Nucleus accumbens (tissue), 56 donors: ENCODE measurements at places on chromosomes 1 and 21.

- DNase-seq, result no peak
Observed at GRCh38 chr1:162233066-162233465, 143.6 kb downstream of the SPATA46 start.

DNA sequence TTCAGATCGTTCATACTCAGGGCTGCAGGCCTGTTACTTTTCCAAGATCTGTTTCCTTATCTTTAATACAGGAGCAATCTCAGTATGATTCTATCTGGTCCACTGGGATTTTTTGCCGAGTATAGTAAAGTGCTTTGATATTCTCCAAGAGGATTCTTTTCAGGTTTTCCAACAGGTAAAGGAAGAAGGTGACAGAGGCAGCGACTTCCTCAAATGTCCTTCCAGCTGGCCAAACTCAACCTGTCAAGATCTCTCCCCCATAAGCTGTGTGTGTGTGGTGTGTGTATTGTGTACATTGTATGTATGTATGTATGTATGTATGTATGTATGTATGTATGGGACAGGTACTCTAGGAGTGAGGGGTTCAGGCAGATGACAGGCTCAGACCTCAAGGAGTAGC is 1.1 kb downstream of the AKR1A1 start:
- DNase-seq, result no peak

DNA sequence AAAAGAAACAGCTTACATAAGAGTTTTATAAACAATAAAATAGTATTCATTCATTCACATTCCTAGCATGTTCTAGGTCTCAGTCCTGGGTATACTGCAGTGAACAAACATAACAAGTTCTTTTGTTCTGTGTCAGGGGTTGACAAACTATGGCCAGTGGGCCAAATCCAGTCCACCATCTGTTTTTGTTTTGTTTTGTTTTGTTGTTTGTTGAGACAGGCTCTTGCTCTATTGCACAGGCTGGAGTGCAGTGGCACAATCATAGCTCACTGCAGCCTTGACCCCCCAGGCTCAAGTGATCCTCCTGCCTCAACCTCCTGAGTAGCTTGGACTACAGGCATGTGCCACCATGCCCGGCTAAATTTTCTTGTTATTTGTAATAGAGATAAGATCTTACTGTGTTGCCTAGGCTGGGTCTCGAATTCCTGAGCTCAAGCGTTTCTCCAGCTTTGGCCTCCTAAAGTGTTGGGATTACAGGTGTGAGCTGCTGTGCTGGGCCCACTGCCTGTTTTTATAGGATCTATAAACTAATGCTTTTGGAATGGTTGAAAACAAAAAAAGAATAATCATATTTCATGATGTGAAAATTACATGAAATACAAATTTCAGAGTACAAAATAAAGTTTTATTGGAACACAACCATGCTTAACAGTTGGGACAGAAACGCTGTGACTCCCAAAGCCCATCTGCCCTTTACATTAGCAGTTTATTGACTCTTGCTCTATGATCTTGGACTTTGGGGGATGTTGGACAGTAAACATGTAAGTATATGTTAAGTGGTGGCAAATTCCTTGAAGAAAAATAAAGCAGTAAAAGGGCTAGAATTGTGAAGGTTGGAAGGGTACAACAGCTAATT is 17.9 kb downstream of the CAPZA1 start:
- no peak for DNase-seq

- no peak for DNase-seq
Observed at GRCh38 chr21:45524756-45525152, 17.5 kb downstream of the SLC19A1 start.

DNA sequence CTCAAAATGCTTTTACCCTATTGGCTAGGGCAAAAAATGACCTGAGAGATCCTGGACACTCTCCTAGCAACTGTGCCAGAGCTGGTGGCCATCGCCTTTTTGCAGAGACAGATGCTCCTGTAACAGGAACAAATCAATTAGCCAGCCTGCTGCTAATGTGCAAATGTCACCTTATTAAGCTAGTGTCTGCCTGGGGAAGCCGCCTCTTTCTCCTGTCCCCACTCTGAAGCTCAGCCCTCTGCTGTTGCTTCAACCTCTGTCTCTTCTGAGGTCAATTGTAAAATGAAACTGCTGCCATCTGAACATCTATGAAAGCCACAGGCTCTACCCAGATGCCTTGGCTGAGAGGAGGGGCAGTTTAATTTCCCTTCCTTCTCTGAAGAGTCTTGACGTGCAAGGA is 85.5 kb upstream of the CACNA1E start:
- no peak for DNase-seq

GRCh38 chr1:208029381-208030287 is 118.7 kb upstream of the CD34 start:
- DNase-seq, result no peak

DNA sequence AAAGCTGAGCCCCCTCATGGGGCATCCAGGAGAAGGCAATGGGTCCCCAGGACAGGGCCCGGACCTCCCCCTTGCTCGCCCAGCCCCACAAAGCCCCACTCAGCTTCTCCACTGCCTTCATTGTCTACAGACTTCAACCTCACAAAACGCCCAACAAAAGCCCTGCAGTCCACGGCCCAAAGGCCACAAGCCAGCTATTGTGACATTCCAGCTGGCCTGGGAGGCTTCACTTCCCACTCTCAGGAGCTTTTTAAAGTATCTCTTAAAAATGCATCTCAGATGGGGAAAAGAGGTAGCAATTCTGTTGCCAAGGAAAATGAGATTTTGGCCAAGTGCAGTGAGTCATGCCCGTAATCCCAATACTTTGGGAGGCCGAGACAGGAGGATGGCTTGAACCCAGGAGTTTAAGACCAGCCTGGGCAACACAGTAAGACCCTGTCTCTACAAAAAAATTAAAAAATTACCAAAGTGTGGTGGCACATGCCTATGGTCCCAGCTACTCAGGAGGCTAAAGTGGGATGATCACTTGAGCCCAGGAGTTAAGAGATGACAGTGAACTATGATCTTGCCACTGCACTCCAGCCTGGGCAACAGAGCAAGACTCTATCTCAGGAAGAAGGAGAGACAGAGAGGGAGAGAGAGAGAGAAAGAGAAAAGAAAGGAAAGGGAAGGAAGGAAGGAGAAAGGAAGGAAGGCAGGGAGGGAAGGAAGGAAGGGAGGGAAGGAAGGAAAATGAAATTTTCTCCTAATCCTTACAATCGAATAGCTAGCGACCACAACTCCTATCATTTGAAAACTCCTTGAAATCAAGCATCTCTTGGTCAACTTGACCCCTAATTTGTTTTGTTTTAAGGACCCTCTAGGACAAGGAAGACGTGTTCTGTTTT is 31.4 kb upstream of the TARDBP start:
- peak; percentile 62 for DNase-seq

GRCh38 chr1:243244432-243244841 is 10.6 kb downstream of the CEP170 start:
- no peak for DNase-seq

GRCh38 chr21:33230545-33231324 is 997 bp downstream of the IFNAR2 start:
- DNase-seq, result peak; percentile 65

DNA sequence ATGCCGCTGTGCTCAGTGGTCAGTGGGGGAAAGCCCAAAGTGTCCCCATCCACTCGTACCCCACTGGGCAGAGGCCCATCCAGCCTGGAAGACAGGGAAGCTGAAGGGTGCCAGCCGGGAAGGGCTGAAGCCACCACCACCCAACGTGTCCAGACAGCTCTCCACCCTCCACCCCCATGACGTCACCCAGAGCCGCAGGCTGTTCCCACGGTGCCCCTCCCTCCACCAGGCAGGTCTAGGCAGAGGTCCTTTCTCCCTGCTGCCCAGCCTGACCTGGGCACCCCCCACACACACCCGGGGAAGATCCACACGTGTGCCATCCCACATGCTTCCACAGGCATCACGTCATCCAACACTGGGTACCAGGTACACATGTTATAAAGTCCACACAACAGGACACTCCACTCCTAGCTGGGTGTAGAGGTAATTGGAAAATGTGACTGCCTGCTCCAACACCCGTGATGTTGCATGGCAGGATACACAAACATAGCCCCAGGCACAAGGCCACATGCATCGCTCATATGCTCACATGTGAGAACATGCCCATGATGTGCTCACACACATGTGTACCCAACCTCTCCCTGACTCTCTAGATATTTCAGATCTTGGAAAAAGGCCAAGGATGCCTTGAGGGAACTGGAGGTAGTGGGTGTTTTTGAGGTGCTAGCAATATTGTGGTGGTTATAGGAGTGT is 5.1 kb upstream of the ARHGAP30 start:
- DNase-seq, result no peak

GRCh38 chr1:18951416-18951815 is 5.1 kb downstream of the IFFO2 start:
- no peak for DNase-seq

GRCh38 chr1:156935505-156936128 is 15.2 kb downstream of the LRRC71 start:
- DNase-seq, result no peak

DNA sequence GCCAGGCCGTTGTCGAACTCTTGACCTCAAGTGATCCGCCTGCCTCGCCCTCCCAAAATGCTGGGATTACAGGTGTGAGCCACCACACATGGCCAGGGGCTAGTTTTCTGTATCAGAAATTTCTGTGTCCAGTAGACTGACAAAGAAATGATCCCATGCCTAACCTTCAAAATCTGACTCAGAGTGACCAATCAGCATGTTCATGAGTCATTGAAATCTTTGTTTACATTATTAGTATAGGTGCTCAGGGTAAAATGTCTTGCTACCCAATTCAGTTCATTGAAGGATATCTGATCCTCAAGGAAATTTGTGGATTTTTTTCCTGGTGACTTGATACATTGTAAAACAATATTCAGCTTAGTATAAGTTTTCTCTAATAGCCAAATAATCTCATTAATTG is 11.0 kb upstream of the LDLRAD2 start:
- DNase-seq, result no peak

DNA sequence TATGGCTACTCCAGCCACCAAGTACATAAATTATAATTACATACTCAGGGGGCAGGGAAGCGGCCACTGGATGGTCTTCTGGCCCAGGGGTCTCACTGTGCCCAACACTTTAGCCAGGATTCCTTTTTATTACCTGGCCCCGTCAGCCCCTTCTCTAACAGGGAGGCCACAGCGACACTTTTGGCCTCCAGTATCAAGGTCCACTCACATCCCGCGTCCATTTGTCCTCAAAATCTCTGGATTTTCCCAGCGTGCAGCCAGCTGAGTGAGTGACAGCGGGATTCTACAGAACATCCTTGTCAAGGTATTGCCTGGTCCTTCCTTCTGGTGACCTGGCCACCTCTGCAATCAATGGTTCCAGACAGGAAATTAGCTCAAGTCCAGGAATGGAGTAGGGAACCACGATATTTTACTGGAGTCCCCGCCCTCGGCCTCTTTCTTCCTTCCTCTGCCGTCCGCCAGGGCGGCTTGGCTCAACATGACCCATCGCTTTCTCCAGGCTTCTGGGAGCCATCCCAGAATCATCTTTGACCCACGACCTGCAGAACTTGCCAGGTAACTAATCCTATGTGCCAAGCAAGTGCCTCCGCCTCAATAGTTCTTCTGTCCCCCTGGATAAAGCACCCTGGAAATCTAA is 2.7 kb upstream of the COL6A2 start:
- no peak for DNase-seq

- DNase-seq, result no peak
Observed at GRCh38 chr1:219553934-219554502, 58.9 kb downstream of the ZC3H11B start.

DNA sequence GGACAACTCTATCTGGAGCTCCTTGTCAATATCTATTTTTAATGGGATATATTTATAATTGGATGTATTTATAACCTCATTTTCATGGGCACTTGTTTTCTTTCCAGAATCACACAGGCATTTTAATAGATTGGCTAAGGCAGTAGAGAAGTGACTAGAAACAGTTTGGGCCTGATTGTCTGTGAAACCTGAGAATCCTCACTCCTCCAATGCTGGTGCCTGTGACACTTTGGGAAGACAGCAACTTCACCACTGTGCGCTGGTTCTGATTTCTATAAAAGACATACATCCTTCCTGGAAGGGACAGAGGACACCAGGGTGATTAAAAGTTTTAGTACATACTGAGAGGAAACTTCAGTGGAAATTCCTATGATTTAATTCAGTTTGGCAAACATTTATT is 39.6 kb upstream of the RXRG start:
- no peak for DNase-seq

GRCh38 chr1:209241487-209241886 is 342.0 kb upstream of the CAMK1G start:
- no peak for DNase-seq

DNA sequence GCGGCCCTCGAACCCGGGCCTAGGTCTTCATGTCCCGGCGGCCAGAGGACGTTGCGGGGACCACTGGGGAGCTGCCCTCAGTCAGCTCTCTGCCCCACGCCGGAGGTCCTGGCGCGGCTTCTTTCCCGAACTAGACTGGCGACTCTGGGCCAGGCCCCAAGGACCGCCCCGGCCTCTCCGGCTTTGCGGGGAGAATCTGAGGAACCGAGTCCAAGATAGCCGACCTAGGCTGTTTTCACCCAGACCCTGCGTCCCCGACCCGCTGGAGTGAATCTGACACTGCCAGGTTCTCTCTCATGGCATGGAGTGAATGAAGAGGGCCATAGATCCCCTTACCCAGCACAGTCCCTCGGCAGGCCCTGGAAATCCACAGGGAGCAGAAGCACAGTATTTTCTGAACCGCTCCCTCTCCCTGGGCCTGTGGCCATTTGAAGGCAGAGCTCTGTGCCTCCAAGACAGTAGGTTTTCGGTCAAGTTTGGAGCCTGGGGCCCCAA is 9.9 kb upstream of the BARHL2 start:
- DNase-seq, result no peak

DNA sequence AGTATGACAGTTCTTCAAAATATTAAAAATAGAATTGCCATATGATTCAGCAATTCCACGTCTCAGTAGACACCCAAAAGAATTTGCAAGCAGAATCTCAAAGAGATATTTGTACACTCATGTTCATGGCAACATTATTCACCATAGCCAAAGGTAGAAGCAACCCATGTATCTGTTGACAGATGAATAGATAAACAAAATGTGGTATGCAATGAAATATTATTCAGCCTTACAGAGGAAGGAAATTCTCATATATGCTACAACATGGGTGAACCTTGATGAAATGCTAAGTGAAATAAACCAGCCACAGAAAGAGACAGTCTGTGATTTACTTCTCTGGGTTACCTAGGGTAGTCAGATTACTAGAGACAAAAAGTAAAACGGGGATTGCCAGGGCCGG is 47.0 kb downstream of the NAV1 start:
- no peak for DNase-seq

DNA sequence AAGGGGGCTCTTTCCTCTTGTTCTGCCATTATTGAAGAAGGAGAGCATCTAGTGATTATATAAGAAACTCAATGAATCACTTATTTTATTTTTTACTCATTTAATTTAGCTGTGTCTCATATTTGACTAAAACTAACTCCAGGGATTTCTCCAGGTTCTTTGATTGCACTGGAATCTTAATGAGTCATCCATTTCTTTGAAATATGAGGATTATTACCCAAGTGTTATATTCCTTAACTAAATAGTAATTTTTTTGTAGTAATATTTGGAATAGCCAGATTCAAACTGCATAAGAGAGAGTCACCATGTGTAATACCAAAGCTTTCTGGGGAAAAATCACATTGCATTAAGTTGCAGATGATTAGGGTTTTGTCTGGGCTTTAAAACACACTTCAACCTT is 59.5 kb downstream of the NTMT2 start:
- no peak for DNase-seq
